ENCODE measurements at places on chromosomes 7 and 10.

GRCh38 chr7:43083106-43083505 lies 29.3 kb upstream of the HECW1 start:
- no peak for DNase-seq

DNA sequence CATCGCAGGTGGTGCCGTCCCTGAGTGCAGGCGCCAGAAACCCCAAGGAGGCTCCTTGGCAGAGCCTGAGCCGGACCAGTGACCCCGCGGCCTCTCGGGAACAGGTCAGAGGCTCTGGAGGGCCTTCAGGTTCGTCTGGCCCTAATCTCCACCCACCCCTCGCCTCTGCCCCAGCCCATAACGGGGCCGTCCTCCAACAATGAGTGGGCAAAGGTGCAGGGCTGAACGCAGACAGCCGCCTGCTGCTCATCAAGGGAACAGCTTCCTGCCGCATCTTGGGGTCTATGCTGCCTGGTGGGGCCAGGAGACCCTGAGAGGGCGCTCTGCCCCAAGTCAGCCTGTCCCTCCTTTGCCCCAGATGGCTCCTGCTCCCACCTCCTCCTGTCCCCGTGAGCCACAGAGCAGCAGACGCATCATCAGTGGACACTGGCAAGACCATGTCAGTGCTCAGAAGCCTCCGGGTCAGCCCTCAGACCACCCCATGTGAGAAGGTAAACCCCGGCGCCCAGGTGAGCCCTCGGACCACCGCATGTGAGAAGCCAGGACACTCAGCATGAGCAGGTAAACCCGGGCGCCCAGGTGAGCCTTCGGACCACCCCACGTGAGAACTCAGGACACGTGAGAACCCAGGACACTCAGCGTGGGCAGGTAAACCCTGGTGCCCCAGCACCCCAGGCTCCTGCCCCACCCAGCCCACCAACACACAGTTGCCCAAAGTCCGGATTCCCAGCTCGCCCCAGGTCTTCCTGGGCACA lies 142.0 kb downstream of the PTPRN2 start:
- DNase-seq, result no peak

DNA sequence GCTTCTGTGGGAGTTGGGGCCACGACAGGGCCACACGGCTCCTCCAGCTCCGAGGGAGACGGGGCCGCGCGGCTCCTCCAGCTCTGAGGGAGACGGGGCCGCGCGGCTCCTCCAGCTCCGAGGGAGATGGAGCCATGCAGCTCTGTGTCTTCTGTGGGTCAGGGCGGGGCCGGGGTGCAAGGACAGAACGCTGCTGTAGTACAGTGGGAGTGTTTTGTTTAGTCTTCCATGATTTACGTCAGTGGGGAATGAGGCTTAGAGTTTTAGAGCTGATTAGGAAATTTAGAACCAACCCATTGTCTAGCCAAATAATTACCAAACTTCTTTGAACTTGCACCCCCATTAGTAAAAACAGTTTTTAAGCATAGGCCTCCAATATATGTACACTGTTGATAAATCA lies 32.9 kb upstream of the PRKAR1B start:
- DNase-seq, result no peak

GRCh38 chr10:94983555-94983954 lies 45.1 kb downstream of the CYP2C9 start:
- DNase-seq, result no peak

- no peak for DNase-seq
Measured at GRCh38 chr7:152760854-152761748, 1.5 kb downstream of the ACTR3B start.
